ENCODE measurements at places on chromosomes 11 and 22.

GRCh38 chr22:32024796-32025195, 18.3 kb upstream of the SLC5A1 start:
- DNase-seq = no peak

- DNase-seq = no peak
Observed at GRCh38 chr11:26905368-26905767, 88.5 kb upstream of the FIBIN start.

GRCh38 chr11:12229450-12230229, 119.2 kb downstream of the MICAL2 start:
- no peak for DNase-seq

DNA sequence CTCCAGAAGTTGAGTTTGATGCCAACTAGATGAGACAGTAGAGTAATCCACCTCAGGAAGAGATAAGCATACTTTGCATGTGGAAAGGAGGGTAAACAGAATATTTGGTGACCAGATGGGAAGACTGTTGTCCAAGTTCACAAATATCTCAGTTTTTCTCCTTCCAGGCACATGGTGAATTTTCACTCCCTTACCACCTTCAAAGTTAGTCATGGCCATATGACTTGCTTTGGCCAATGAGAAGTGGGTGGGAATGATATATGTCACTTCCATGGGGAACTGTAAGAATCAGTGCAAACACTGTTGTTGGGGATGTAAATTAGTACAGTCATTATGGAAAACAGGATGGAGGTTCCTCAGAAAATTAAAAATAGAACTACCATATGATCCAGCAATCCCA, 105.8 kb downstream of the SPATA19 start:
- no peak for DNase-seq

DNA sequence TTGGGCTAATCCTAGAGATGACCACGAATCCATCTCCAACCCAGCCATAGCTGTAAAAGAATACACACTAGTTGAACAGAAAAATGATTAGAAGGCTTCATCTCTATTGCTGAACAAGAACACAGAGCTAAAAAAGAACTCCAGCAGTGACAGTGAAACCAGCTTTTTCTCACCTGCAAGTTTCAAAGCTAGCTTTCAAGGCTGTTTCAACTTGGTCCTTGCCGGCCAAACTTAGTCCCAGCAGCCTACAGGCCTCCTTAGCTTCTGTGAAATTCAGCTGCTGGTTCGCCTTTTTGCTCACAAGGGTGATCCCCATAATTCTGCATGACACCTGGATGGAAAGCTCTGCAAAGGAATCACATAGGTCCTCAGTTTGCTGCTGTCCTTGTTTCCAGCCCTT, 4.4 kb downstream of the LYVE1 start:
- no peak for DNase-seq

GRCh38 chr22:45602824-45603595, 68.6 kb upstream of the ATXN10 start:
- peak; percentile 37 for DNase-seq

- no peak for DNase-seq
Observed at GRCh38 chr11:110323786-110324185, 27.4 kb upstream of the RDX start.

GRCh38 chr22:31846161-31847115, 92.6 kb downstream of the DEPDC5 start:
- DNase-seq = no peak

GRCh38 chr22:24290459-24290858, 19.8 kb downstream of the SPECC1L start:
- no peak for DNase-seq

DNA sequence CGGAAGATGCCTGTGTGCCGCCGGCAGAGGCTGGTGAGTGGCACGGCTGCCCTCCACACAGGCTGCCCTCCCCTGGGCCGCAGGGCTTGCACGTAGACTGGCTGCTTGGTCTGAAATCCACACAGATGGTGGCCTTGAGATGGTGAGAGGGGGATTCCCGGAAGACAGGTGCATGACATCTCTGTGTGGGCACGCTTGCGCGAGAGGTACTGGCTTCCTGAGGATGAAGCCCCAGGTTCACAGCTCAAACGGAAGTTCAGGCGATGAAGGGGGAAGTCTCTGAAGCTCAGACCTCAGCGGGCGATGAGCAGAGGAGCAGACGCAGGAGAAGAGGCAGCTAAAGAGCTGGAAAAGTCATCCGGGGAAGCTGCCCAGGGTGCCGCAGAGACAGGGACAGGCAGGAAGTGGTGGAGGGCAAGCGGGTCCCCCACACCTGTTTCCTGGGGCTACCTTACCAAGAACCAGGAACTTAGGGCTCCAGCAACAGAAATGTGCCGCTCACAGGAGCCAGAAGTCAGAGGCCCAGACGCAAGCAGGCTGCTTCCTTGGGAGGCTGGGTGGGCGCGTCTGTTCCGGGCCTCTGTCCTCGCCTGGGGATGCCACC, 7.2 kb downstream of the CRELD2 start:
- no peak for DNase-seq

DNA sequence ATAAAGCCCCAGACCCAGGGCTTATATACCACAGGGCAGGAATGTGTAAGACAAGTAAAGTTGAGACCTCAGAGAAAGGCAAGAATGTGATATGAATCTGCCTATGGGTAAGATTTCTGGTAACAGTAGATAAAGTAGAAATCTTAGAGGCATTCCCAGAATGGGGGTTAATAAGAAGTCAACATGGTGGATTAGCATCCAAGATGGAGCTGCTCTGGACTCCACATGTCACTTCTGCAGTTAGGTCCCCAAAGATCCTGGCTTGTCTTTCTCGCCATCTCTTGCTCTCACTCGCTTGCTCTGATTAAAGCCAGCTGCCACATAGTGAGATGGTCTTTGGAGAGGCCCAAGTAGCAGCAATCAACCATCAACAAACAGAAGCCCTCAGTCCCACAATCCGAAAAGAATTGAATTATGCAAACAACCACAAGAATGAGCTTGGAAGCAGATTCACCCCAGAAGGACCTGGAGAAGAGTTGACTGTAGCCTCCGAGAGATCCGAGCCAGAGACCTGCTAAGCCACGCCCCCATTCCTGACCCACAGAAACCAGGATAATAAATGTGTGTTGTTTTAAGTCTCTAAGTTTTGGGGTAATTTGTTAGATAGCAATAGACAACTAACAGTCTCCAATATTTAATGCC, 5.4 kb upstream of the C11orf86 start:
- no peak for DNase-seq

DNA sequence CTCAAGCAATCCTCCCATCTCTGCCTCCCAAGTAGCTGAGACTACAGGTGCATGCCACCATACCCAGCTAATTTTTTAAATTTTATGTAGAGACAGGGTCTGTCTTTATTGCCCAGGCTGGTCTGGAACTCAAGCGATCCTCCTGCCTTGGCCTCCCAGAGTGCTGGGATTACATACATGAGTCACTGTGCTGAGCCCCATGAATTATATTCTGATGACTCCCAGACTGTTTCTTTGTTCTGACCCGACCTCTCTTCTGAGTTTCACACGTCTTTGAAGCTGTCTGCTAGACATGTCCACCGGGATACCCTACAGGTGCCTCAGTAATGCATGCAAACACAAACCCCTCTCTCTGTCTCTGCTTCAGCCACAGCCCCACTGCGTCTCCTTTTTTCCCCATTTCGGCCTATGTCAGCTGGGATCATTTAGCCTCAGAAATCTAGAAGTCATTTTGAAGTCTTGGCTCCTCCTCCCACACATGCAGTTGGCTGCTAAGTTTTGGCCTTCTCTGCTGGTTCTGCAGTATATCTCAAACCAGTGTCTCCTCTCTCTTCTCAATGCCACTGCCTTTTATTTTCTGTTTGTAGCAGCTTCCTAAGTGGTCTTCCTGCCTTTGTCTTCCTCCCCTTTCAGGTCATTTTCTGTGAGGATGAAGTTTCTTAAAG, 4.8 kb downstream of the VPS26B start:
- no peak for DNase-seq

DNA sequence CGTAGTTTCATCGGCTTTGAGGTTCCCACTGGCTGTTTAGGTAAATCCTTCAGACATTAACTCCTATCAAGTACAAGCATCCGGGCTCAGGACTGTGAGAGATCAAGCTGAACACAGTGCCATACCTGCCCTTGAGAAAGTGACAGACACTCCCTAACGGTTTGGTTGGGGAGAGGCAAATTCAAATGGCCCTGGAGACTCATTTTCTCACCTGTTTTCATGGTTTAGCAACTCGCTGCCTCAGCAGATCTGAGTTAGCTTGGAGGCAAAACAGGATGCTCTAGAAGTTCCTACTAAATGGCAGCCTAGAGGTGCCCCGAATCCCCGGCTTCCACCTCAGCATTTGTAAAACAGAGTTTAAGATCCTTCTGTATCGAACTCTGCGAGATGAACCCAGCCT, 3.6 kb upstream of the FBXO3 start:
- DNase-seq = no peak

- DNase-seq = no peak
Observed at GRCh38 chr11:76798671-76799065, 15.5 kb downstream of the TSKU start.

GRCh38 chr11:63595296-63595695, 18.9 kb downstream of the PLAAT3 start:
- DNase-seq = no peak

GRCh38 chr11:45448561-45448960, 162.4 kb upstream of the SYT13 start:
- DNase-seq = no peak

DNA sequence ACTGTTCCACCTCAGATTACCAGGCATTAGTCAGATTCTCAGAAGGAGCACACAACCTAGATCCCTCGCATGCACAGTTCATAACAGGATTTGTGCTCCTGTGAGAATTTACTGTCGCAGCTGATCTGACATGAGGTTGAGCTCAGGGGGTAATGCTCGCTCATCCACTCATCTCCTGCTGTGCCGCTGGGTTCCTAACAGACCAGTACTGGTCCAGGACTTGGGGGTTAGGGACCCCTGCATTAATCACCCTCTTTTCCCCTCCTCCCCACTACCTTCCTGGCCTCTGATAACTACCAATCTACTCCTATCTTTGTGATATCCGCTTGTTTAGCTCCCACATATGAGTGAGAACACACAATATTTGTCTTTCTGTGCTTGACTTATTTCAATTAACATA, 83.5 kb upstream of the FSHB start:
- no peak for DNase-seq

GRCh38 chr11:117881217-117881616, 4.8 kb upstream of the FXYD6 start:
- no peak for DNase-seq

DNA sequence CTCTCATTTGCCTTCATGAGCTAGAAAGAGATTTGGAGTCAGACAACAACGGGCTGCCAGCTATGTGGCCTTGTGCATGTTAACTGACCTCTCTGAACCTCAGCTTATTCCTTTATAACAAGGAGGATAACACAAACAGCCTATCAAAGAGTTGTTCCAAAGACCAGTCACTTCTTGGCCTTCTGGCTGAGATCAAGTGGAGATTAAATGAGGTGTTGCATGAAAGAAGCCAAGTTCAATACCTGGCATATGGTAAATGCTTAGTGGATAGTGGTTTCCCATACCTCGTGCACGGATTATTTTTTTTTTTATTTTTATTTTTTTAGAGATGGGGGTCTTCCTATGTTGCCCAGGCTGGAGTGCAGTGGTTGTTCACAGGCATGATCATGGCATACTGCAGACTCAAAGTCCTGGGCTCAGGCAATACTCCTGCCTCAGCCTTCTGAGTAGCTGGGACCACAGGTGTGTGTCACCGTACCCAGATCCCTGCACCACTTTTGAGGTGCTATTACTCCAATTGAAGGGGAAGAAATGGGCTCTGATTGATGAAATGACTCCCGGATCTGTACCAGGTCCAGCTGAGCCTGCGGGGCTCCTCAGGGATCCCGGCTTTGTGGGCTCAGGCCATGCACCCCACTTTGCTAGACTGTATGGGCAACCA, 4.9 kb downstream of the LGALS1 start:
- DNase-seq = no peak
